ENCODE measurements at places on chromosomes 16 and 17.
A peak's percentile ranks its signal among the peaks of the same experiment; 100 is the strongest.

GRCh38 chr16:3182608-3183444, 5.2 kb upstream of the OR1F1 start:
- DNase-seq: peak; percentile 96

GRCh38 chr17:77407321-77408277, 266.8 kb downstream of the SEC14L1 start:
- DNase-seq: no peak

DNA sequence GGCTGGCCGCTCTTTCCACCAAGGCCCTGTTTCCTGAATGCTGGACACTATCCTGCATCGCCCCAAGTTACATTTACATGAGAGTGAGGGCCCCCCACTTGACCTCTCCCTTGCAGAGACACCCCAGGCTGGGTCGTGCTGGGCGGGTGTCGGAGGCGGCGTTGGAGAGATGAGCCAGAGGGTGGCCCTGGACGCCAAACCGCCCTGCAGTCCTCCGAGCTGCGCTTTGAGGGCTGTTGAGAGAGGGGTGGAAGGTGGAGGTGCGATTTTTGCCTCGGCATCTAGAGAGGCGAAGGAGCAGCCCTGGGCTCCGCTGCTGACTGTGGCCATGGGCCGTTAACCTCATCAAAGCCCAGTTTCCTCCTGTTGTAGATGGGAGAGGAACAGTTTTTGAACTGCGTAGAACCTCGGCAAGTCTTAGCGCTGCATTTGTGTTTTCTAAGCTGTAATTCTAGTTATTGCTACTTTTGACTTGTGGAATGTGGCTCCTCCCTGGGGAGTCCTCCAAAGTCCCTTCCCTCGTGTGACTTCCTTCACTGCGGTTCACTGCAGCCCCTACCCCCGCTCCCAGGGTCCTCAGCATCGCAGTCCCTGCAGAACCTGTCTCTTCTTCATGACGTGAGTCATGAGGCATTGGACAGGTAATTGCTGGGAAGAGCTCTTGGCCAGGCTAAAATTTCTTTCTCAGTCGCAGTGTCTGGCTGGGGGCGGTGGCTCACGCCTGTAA, 986 bp upstream of the ELOB start:
- DNase-seq: no peak

DNA sequence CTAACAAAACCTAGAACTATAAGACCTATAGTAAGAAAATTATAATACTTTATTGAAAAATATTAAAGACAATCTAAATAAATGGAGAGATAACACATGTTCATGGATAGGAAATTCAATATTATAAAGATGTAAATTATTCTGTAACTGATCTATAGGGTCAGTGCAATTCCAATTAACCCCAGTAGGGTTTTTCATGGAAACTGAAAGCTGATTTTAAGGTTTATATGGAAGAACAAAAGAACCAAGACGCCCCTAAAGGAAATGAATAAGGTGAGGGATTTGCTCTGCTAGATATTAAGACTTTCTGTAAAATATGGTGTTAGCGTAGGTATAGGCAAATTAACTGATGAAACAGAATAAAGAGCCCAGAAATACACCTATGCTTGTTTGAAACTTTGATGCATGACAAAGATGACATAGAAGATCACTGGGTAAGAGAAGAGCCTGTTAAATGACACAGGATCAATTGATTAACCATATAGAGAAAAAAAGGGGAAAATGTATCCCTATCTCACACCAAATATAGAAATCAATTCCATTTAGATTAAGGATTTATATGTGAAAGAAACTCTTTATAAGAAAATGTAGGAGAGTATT, 3.0 kb downstream of the ICAM2 start:
- DNase-seq: no peak

DNA sequence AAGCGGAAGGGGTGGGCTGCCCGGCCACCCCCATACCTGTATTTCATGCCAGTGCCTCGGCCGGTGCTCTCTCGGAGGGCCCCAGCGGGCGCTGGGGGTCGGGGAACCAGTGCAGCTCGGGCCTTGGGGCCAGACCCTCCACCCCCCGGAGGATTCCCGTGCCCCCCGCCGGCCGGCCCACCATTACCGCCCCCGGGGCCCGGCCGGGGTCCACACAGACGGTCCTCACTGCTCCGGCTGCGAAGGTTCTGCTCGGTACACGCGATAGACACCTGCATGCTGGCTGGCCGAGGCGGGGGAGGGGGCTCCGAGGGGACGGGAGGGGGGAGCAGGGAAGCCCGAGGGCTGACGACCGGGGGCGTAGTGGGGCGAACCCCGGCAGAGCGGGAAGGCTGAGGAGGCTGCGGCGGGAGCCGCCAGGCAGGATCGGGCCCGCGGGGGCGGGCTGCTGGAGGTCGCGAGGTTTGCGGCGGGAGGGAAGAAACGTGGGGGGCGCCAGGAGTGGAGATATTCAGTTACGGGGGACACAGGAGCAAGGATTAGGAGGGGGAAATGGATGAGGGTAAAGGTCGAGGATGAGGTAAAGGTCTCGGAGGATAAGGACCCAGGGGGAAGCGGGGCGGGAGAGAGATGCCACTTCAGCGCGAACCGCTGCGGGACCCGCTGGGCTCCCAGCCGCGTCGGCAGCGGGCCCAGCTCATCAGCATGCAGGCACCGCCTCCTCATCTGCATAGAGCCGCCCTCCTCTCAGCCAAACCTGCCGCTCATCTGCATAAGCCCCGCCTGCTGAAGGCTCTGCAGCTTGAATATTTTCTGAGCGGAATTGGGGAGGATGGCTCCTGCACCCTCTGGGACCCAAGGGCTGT, at the start of gene KCNAB3:
KCNAB3 (minus strand) TSS at position 699 of the 866 bp plus-strand sequence; CDS start at position 278, 421 bp downstream.
- no peak for DNase-seq

GRCh38 chr16:19835968-19836421, 48.7 kb downstream of the GPRC5B start:
- no peak for DNase-seq

GRCh38 chr17:58452738-58453137, 35.4 kb upstream of the RNF43 start:
- no peak for DNase-seq

GRCh38 chr17:51724043-51724580, 434.4 kb downstream of the CA10 start:
- no peak for DNase-seq

DNA sequence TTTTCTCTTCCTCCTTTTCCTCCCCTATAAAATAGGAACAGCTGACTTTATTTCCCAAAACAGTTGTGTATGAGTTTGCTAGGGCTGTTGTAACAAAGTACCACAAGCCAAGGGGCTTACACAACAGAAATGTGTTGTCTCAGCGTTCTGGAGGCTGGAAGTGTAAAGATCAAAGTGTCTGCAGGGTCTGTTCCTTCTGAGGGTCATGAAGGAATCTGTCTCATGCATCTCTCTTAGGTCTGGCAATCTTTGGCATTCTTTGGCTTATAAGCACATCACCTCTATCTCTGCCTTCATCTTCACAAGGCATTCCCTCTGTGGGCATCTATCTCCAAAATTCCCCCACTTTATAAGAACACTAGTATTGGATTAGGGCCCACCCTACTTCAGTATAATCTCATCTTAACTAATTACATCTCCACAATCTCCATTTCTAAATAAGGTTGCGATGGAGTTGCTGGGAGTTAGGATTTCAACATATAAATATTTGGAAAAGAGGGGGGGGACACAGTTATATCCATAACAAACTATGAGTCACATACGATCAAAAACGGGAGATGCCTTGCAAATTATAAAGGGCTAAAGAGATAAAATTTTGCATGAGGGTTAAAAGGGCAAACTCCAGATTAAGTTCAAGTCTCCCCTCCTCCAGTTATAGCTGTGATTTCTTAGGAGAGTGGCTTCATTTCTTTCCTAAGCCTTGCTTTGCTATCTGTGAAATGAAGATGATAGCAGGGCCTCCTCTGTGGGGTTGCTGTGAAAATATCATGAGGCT, 109.7 kb downstream of the VAT1L start:
- no peak for DNase-seq

GRCh38 chr17:80096561-80097021, 4.8 kb upstream of the GAA start:
- no peak for DNase-seq

- peak; percentile 52 for DNase-seq
Observed at GRCh38 chr16:79316004-79316458, 284.5 kb downstream of the MAF start.
